ENCODE measurements at places on chromosomes 2 and 18. TPM values are rescaled to one million over a fixed set of nuclear protein-coding genes. Genes with fewer than 3 reads are reported as not detected.

ODC1 gene
- 161 TPM for total RNA-seq

IL18RAP gene
- not detected for total RNA-seq

TUBB6 gene
- 821 TPM for total RNA-seq

EGR4 gene
- not detected for total RNA-seq

TWIST2 gene
- total RNA-seq, result 171 TPM

SP140 gene
- not detected for total RNA-seq

CYP27A1 gene
- total RNA-seq, result 25.6 TPM

SCG2 gene
- 36.4 TPM for total RNA-seq

REG1B gene
- total RNA-seq, result not detected

TDRD15 gene
- not detected for total RNA-seq
